ENCODE measurements at places on chromosomes 3 and 15.
A peak's percentile ranks its signal among the peaks of the same experiment; 100 is the strongest.

DNA sequence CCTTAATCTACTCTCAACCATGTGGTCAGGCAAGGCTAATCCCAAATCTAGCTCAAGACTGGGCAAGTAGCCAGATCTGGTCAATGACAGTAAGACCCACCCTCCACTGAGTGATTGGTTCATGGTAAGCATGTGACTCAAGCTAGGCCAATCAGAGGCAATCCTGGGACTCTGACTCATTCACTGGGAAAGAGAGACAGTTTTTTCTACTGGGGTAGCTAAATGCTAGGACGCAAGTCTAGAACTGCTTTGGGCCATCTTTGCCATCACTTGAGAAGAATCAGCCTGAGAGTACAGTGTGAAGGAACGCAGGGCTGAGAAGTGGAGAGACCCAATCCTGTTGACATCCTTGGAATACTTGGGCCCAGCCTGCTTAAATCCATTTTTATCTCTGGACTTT is 9.4 kb upstream of the RAD18 start:
- no peak for DNase-seq

DNA sequence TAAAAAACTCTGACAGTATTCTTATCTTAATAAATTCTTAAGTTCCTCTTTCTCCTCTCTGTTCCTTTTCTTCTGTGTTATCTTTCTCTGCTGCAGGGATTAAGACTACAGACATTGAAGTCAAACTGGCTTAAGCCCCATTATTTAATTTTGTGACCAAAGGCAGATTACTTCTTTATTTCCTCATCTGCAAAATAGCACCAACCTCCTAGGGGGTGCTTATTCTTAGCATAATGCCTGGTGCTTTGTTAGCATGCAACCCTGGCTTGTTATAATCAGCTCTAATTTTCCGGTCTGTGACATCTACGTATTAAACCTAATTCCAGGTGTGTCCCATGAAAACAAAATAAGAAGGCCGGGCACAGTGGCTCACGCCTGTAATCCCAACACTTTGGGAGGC is 23.8 kb downstream of the SEMA6D start:
- DNase-seq, result no peak

DNA sequence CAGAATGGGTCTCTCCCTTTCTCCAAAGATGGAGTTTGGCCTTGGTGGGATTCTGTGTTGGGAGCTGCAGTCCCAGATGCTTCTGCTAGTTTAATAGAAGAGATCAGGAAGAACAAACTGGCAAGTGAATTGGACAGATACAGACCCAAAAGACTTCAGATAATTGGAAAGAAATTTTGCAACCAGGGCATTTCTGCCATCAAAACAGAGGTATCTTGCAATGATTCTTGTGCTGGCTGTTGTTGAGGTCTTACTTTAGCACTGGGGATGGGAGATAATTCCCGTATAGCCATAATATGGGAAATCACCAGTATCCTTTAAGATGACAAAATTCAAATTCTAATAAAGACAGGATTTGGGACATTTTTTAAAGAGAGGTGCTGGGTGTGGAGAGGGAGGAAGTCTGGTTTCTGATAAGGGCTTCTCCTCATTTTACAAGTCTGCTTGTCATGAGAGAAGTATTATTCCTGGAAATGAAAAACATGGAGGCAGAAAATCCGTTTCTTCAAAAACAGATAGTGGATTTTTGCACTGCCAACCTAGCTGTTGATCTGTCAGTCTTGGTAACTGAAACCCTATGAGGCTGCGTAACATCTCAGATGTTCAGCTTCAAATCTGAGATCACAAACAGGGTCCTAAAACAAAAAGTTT is 40.1 kb downstream of the FNDC3B start:
- no peak for DNase-seq

DNA sequence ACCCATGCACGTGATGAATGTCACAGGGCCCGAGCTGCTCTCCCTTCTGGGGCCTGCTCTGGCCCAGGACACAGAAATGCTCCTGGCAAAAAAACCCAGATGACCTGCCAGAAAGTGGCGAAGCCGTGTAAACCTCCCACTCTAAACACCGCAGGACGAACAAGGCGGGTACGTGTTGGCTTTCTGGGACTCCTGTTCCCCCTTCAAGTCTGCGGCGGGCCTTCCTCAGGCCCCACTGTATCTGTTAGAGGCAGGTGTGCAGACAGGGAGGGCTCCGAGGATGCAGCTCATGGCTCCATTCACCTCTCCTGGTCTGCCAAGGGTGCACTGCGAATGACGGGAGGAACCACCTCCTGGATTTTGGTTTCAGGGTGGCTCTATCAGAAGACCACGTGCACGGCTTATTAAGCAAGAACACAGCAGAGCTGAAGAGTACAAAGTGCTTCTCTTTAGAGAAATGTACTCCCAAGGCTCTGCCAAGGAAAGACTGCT is 173.8 kb downstream of the ADAMTS17 start:
- DNase-seq, result no peak

- no peak for DNase-seq
Measured at GRCh38 chr3:62529230-62529629, 155.9 kb upstream of the FEZF2 start.

- no peak for DNase-seq
Measured at GRCh38 chr3:136772709-136773108, 20.5 kb upstream of the STAG1 start.

DNA sequence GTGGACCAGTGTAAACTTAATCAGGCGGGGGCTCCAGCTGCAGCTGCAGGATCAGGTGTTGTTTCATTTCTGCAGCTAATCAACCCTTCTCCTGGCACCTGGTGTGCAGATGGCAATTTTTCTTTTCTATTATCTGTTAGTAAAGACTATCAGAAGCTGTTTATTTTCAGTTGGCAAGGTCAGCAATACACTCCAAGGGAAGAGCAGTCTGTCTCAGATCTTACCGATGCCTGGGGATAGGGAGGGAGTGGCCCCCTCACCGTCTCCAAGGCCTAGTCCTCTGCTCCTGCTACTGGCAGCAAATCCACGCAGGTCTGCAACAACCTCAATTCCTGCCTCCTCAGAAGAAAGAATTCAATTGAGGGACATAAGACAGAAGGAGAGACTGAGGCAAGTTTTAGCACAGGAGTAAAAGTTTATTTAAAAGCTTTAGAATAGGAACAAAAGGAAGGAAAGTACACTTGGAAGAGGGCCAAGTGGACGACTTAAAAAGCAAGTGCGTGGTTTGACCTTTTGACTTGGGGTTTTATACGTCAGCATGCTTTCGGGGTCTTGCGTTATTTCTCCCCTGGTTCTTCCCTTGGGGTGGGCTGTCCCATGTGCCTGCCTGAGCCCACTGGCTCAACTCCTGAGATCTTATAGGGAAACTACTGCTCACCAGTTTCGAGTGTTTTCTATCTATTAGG is 9.2 kb downstream of the CCRL2 start:
- no peak for DNase-seq

DNA sequence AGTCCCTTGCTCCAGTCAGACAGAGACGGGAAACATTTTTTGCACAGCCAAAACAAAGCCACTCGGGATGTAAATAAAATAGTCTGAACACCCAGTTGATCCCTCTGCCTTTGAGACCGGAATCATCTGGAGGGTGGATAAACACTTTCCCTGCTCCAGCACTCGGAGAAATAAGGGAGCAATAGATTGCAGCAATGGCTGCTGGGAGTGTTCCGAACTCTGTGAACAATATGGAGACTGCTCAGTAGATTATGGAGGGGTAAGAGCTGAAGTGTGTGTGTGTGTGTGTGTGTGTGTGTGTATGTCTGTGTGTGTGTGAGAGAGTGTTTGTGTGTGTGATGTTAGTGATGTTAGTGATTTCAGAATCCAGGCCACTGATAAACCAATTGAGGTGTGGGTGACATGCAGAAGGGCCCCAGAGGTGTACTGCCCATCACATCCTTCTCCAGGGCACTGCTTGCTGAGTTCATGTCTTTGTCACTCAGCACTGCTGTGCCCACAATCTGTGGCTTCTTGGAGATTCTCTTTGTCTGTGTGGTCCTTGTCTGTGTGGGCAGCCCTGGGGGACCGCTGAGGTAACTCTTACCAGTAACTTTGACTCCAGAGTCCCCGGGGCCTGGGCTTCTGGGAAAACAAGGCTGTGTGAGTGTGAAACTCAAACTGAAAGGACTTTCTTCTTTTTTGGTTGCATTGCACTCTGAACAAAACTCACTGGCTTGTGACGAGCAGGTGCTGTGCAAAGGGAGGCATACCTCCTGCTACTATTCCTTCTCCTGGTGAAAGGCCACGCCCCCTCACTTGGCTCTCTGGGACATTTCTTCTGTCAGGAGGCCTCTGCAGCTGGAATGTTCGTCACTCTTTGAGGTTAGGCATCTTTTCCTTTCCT is 23.0 kb downstream of the CRYGS start:
- no peak for DNase-seq

- DNase-seq, result no peak
Measured at GRCh38 chr3:184355261-184356040, 6.0 kb downstream of the CLCN2 start.

DNA sequence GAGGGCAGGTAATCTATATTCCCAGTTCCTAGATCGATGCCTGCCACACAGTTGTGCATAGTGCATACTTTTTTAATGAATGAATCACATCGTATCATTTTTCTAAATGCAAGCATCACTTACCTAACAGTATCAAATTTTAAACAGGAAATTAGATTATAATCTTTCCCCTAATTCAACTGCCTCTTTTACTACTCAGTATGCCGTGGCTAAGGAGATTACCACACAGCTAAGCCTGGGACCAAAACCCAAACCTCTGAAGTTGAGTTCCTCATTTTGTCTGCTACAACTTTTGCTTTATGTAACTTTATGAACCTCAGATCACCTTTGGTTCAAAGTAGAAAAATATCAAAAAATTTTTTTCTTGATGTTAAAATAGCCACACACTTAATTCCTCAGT is 53.2 kb upstream of the FNDC3B start:
- DNase-seq, result peak; percentile 15

- no peak for DNase-seq
Measured at GRCh38 chr3:174442302-174442682, 416.8 kb upstream of the NAALADL2 start.

- DNase-seq, result no peak
Measured at GRCh38 chr15:85755471-85755870, 39.3 kb downstream of the KLHL25 start.

DNA sequence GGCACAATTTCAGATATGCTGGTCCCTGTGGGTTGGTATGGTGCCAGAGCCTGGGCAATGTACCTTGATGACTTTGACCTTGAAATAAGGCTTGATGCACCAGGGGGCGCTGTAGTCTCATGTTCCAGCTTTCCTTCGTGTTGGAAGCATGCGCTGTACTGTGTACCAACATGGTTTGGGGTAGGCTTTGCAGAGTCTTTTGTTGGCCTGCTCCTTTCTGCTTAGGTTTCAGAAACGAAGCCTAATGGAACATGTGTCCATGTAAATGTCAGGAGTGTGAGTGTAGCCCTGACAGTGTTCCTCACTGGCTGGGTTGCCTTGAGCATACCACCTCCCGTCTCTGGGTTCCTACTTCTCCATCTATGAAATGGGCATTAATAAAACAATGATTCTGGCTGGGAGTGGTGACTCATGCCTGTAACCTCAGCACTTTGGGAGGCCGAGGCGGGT is 3.6 kb upstream of the CCR4 start:
- DNase-seq, result peak; percentile 81

- DNase-seq, result no peak
Measured at GRCh38 chr3:40793730-40794129, 269.0 kb downstream of the ZNF621 start.

DNA sequence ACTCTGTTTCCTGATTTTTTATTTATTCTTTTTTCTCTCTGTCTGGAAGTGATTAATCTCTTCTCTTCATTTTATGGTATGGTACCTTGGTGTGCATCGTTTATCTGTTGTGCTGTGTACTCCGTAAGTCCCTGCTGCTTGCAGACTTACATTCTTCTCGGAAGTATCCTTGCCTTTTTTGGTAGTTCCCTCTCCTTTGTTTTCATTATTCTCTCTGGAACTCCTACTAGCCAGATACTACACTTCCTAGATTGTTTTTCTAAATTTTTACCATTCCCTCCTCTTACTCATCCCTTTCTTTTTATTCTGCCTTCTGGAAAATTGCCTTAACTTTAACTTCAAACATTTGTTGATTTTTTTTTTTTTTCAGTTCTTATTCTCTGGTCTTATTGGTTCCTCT is 27.2 kb downstream of the PIK3CA start:
- DNase-seq, result no peak

GRCh38 chr3:39075910-39076309 is 24.1 kb downstream of the WDR48 start:
- no peak for DNase-seq

DNA sequence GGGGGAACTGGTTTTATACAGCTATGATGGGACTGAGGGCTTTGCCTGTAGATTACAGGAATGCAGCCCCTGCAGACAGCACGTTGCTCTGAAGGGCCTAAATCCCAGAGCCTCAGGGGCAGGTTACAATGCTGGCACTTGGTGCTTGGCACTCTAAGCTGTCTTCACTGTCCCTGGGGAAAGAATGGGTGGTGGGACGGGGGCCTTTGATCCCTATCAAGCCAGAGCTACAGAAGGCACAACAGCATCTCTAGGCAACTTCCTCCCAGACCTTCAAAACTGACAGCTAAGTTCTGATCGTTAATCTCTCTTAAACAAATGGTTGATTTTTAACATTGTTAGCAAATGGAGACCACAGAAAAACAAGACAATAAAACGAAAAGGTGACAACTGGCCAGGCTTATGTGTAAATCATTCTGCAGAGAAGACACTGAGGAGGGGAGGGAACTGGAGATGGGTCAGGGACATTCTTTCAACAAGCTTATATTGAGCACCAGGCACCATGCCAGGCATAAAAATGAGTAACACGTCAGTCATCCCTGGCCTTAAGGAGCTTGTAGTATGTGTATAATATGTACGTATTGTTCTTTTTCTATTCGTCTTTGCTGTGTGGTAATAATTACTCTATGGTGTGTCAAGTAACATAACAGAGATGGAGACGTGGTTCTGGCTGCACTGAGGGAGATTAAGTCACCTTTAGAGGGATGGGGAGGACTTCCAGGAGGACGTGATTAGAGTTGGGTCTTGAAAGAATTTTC is 49.1 kb downstream of the CA12 start:
- DNase-seq, result no peak

GRCh38 chr3:169744366-169745054 is 20.4 kb downstream of the TERC start:
- peak; percentile 11 for DNase-seq

DNA sequence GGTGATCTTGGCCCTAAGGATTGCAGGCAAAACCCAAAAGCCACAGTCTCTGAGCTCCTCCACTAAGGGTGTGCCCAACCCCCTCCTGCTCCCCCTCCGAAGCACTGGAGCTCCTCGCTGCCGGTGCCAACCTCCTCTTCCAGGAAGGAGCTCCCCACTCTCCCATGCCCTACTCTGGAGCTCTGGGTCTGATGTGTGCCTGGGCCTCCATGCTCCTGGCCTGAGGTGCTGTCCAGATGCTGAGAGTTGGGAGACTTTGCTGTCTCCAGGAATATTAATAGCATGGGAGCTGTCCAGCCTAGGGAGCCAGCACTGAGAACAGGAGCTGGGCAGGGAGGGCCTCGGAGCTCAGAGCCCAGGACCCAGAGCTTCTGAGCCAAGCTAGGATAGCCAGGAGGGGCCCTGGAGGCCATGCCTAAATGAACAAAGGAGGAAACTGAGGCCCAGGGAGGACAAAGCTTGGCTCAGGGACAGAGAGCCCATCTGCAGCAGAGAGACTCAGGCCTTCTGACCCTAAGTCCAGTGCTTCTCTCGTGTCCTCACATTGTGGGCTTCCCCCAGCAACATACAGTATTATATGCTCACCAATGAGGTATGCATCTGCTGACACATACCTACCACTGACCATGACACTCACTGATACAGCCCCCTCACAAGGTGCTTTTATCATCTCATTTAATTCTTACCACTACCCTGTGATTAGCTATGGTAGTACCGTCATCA is 36.9 kb upstream of the HERC1 start:
- DNase-seq, result no peak

- peak; percentile 54 for DNase-seq
Measured at GRCh38 chr3:57983734-57984518, 24.3 kb upstream of the FLNB start.

Data from CD4-positive, alpha-beta T cell treated with Interferon alpha-2 for 1 hour (primary cell).